ENCODE measurements at places on chromosomes 7 and 10.

- no peak for DNase-seq
Measured at GRCh38 chr7:33814936-33815335, 90.4 kb upstream of the BMPER start.

- DNase-seq = no peak
Measured at GRCh38 chr7:150942001-150942590, 36.0 kb downstream of the KCNH2 start.

DNA sequence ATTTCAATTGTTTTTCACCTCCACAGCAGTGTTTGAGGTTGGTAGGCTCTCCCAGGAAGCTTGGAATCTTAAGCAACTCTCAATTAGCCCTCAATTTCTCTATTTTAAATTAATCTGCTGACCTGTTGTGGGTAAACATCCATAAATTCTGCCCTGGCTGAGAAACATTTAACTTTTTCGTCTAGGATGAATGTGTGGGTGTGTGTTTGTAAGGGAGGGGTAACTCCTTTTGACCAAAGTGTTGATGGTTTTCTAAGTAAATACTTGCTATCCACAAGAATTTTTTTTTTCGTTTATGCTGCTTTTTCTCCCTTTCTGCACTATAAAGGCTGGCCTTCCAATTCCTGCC is 973 bp downstream of the PPP3CB start:
- no peak for DNase-seq

DNA sequence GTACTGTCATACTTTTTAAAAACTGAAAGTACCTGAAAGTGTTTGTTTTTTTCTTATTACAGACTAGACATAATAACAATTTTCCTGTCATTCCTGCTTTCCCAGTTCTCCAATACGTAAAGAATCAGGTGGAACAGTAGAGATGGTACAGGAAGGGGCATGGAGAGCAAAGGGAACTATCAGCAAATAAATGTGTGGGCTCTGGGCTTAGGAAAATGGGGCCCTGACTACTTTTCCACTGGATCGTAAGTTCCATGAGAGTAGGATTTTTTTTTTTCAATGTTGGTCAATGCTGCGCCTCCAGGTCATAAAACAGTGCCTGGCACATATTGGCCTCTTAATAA is 15.2 kb upstream of the FAS start:
- DNase-seq = no peak

GRCh38 chr10:3792710-3793219 is 7.8 kb upstream of the KLF6 start:
- DNase-seq = no peak

DNA sequence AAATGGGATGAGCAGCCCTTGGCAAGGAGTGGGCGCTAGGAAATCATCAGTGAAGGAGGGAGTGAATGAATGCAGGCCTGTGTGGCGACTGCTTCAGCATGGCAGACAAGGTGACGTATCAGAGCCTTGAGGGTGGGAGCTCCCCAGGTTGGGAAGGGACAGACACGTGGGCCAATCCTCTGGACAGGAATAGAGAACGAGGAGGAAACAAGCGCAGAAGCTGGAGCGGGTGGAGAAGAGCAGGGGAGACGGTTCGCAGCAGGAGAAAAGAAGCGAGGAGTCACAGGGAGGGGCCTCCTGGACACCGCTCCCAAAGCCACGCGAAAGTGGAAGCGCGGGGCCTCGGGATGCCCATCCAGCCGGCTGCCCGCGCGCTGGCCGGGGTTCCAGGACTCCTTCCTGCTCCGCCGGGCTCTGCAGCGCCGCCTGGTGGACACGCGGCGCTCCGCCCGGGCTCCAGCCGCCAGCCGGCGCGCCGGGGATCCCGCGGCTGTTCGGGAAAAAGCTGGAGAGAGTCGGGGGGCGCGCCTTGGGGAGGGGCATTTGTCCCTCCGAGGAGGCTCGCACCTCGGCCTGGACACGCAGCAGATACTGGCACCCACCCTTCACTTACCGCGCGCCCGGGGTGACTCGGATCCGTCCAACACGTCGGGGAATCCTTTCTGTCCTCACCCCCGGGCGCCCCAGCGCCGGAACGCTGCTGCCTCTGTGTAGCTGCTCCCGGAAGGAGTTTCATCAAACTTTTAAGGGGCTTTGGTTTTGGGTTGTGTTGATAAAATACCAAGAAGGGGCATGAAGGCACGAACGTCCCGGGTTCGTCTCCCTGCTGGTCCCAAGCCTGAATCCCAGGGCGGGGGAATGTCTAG is 6.3 kb downstream of the ZNF503 start:
- DNase-seq = no peak

DNA sequence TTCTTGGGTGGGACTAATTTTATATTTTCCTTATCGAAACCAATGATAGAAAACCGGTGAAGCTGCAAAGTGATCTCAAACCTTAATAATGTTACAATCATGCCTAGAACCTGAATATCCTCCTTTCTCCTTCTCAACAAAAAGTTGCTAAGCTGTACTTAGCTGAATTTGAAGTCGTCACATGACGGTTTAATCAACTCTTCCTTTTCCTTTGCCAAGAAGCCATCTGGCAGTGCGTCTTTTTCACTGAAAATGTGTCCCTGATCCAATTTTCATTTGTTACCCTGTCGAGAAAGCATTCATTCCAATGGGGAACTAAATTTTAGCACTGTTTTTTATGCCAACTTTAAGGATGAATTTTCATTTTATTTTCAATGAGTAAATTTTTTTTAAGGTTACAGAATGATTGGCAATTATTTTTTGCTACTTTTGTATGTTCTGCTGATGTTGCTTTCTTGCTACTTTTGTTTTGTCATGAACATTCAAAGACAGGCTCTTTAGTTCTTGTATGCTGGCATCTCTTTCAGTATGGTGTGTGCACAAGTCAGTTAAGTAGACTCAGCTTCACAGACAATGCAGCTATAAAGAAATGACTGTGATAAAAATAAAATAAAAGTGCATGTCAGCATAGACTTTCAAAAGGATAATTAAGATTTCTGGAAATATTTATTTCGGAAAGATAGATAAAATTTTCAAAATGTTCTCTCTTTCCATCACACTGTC is 980.0 kb downstream of the DNAJB9 start:
- DNase-seq = no peak

DNA sequence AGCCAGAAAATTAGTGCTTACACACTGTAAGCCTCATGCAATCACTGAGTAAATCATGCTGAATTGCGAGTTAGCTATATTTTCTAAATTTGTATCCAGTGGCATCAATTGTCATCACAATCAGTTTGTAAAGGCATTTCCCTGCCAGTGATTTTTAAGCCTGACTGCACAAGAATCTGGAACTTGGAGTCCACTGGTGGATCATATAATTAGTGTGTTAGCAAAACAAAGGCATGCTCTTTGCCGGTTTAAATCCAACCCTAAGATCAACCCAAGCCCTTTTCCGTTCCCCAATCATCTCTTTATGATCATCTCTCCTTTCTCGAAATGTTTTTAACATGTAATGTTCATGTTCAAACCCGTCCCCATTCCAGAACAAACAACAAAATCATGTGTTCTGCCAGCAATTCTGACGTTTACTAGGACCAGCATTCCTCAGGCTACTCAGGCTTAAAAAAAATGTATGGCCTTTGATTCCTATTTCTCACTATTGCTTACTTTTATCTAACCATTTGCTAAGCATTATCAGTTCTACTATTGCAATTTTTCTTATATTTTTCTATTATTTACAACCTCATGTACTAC is 649.2 kb downstream of the SORCS1 start:
- no peak for DNase-seq

DNA sequence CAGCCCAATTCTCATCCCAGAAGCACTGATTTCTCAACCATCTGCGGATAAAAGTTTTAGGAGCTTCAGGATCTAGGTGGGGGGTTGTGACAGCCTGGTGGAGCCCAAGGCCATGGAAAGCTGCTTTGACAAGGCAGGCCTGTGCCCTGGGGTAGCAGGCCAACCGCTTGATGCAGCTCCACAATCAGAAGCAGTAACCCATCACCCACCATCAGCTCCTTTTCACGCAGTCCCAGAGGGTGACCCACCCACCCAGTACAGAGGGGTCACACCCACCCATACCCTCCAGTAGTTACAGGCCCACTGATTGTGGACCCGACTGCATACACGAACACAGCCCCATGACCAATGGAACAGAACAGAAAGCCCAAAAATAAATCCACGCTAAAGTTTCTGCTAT is 253.9 kb downstream of the AHR start:
- no peak for DNase-seq

DNA sequence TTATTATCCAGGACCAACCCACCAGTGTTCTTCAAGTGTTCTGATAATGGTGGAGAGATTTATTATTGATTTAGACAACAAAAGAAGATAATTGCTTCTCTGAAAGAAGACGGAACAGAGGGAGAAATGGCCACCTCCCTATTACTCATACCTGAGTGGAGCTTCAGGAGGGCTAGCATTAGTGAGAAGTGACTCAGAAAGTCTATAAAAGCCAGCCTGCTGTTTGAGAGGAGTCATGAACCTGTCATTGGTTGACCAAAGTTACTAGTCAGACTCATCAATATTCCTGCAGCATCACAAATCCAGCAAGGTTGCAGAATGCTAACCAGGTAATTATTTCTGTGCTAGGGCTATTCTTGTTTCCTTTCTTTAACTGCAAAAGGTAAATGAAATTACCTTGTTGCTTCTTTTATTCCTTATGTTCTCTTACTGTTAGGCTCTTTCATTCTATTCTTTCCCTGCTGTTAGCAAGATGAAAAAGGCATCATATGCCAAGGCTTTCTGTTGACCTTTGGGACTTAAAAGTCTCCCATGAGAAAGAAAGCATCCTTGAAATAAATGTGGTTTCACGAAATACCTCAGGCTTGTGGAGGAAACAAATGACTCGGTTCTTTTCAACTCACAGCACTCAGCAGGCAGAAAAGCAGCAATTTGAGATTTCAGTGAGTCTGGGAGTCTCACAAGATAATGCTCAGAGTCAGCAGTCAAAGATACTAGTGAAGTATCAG is 256.4 kb upstream of the PHYHIPL start:
- DNase-seq = no peak

- DNase-seq = no peak
Measured at GRCh38 chr7:111883241-111883640, 320.9 kb upstream of the IMMP2L start.

GRCh38 chr10:133014416-133015210 is 72.2 kb upstream of the CFAP46 start:
- DNase-seq = no peak

DNA sequence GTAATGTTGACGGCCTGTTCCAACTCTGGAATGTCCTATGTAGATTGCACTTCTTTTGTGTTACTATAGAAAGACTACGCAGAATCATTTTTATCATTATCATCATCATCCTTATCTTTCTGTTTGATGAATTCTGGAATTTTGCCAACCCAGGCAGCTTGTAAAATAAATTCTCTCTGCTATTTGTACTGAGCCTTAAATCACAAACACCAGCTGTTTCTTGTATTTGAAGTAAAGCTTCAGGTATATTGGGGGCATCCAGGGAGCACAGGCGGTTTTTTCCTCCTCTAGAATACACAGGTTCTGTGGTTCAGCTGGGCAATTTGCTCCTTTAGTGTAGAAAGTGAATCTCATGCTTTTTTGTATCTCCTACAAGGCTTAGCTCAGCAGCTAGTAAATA is 14.9 kb upstream of the CPA5 start:
- no peak for DNase-seq

DNA sequence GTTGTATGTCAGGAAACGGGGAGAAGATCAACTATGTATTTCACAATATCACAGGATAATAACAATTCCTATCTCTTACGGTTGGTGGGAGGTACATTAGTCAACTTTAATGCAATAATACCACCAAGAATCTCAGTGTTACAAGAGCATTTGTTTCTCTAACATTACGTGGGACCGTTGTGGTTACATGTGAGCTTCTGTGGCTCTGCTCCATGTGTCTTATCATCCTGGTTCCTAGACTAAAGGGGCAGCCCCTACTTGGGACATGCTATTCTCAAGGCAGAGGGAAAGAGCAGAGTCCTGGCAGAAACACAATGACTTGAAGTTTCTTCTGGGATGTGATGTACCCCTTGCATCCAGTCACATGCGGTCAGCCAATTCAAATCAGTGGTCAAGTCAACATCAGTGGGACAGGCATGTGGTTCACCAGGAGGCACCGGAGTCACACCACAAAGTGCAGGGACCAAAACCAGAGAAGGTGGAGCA is 2.5 kb upstream of the ZNF22 start:
- no peak for DNase-seq

DNA sequence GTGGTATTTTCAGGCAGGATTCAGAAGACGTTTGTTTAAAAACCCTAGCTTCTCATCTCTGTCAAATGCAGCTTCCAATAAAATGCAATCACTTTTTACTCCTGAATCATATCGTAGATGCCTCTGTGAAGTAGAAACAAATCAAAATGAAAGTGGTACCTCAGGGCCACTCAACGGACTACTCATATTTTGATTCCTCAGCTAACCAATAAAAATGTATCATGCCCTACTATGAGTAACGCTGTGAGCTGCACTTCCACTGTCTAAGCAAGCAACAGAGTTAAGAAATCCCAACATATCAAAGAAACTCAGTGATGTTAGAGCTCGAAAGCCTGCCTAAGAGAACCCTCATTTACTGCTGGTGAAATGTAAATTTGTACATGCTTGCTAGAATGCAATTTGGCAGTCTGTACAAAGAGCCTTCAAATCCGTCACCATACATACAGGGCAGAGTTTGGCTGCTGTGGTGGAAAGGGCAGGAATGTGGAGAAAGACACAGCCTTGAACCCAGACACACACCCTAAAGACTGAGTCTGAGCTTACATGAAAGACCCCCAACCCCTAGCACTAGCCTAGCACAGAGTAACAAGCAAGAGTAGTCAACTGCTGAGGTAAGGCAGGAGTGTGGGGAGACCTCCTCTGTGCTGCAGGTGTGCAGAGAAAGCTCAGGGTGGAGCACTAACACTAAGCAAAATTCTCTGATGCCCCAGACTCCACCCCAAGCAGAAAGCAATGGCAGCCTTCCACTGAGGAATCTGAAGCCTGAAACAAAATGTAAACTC is 151.5 kb downstream of the ANK3 start:
- DNase-seq = no peak
